ENCODE measurements at places on chromosomes 5 and 9.
A peak's percentile ranks its signal among the peaks of the same experiment; 100 is the strongest.

DNA sequence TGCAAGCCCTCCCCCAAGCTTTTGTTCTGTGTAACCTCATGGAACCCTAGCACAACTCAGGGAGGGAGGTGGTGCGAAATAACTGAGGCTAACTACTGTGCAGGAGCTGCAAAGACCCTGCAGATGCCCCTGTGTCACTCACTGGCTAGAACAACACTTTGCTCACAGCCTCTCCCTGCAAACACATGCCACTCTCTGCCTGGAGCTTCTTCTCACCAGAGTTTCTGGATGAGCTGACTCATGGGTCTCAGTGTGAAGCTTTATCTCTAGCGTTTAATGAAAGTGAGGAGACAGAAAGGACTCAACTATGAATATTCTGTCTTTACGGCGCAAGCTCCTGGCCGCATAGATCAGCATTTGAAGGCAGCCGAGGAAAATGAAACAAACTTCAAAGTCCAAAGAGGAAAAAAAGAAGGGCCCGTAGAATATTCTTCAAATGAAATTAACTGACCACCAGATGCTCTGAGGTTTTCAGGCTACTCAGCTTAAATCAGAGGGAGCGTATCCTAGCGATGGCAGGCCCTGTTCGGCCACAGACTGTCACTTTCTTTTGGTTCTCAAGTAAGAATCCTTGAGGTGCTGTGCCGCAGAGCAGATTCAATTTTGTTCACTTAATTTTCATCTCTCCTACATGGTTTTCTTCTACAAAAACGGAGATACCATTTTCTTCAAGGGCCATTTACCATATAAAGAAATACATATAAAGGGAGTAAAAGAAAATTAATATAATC is 77.7 kb upstream of the TAS2R1 start:
- no peaks in the 10 kb centered on the region for H3K27me3 ChIP-seq
- DNase-seq: no peak
- H3K36me3 ChIP-seq: no peaks in the 10 kb centered on the region
- no peak overlapping the region for H3K4me3 ChIP-seq
- no peak overlapping the region for H3K27ac ChIP-seq

DNA sequence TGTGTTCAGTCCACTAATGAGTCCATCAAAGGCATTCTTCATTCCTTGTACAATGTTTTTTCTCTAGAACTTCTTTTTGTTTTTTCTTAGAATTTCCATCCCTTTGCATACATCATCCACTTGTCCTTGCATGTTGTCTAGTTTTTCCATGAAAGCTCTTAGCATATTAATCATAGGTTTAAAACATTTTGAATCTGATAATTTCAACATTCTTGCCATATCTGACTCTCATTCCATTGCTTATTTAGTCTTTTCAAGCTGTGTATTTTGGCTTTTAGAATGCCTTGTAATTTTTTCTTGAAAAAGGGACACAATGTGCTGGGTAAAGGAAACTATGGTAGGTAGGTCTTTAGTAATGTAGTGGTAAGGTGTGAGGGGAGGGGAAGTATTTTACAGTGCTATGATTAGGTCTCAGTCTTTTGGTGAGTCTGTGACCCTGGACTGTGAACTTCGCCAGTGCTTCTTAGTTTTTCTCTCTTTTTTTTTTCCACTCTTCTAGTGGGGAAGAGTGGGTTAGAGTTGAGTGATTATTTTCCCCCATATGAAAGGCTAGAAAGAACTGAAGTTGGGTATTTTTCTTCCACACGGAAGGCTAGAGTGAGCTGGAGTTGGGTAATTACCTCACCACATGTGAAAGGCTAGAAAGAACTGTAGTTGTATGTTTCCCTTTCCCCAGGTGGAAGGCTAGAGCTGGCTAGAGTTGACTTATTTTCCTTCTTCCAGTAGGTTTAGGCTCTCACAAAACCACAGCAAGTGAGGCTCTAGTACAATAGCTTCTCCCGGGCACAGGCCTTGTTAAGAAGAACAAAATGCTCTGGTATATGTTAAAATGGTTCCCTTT is 172.1 kb downstream of the SNX18 start:
- DNase-seq: no peak
- H3K36me3 ChIP-seq: no peaks in the 10 kb centered on the region
- H3K4me3 ChIP-seq: no peak overlapping the region
- no peak overlapping the region for H3K27ac ChIP-seq

- no peaks in the 10 kb centered on the region for H3K27me3 ChIP-seq
- DNase-seq: peak; percentile 12
- H3K4me1 ChIP-seq: no peaks in the 10 kb centered on the region
- no peak overlapping the region for H3K4me3 ChIP-seq
Observed at GRCh38 chr9:134365791-134366222, 39.6 kb downstream of the RXRA start.

GRCh38 chr9:86837345-86837744 is 110.0 kb downstream of the GAS1 start:
- H3K27ac ChIP-seq: no peak overlapping the region
- H3K27me3 ChIP-seq: no peaks in the 10 kb centered on the region
- no peak overlapping the region for H3K4me3 ChIP-seq
- H3K4me1 ChIP-seq: no peaks in the 10 kb centered on the region

- H3K36me3 ChIP-seq: no peaks in the 10 kb centered on the region
- H3K27me3 ChIP-seq: no peaks in the 10 kb centered on the region
- no peaks in the 10 kb centered on the region for H3K4me1 ChIP-seq
Observed at GRCh38 chr9:91825422-91825821, 124.6 kb downstream of the ROR2 start.

DNA sequence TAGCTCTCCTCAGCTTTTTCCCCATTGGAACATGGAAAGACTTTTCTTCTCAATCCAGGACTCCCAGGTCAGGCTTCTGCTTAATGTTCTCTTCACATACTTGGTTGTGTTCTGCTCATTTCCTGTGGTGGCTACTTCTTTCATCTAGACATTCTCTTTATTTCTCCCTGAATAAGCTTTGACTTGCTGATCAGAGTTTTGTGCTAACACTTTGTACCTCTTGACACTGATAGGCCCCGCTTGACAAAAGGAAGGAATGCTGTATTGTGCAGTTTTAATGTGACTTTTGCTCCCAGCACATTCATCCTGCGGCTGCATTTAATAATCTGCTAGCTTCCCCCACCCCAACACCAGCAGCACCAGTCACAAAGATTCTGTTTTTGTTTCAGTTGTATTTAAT is 90.9 kb upstream of the MINAR2 start:
- H3K27ac ChIP-seq: no peak overlapping the region
- no peak for DNase-seq
- no peak overlapping the region for H3K4me3 ChIP-seq
- H3K4me1 ChIP-seq: no peaks in the 10 kb centered on the region

DNA sequence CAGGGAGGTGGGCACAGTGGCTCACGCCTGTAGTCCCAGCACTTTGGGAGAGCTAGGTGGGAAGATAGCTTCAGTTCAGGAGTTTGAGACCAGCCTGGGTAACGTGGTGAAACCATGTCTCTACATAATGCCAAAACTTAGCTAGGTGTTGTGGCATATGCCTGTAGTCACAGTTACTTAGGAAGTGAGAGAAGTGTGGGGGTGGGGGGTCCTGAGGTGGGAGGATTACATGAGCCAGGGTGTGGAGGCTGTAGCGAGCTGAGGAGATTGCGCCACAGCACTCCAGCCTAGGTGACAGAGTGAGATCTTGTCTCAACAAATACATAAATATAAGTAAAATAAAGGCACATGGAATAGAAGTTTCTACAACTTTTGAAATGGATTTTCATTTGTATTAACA is 23.1 kb downstream of the VCAN start:
- no peak for DNase-seq
- no peaks in the 10 kb centered on the region for H3K4me1 ChIP-seq
- H3K36me3 ChIP-seq: no peaks in the 10 kb centered on the region
- no peaks in the 10 kb centered on the region for H3K27me3 ChIP-seq
- H3K27ac ChIP-seq: no peak overlapping the region

DNA sequence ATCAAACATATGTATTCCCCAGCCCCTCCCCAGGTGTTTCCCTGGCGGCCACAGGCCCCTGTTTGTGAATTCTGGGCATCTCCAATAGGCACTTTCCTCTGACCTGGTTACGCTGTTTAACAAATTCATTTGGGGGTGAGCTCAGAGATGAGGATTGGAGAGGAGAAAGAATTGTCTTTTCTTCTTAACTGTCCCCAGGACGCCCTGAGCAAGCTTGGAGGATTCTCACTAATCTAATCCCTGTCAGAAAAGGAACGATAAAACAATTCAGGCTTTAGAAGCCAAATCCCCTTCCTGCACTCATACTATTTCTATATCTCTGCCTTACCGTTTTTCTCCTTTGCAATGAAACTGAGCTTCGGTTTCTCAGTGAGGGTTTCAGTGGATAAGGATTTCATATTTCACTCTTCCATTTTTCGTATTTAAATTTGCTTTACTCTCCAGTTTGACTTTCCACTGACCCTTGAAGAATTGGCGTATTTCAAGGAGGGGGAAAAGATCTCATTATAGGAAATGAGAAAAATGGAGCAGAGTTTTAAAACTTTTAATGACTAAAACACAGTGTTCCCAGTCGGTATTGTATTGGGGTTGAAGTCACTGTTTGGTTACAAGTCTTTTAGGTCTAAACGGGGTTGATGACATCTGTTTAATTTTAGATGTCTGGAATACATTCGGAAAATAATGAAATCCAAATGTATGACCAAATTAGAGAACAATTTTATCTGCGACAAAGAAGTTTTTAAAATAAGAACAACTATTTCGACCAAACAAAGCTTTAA is 180.1 kb downstream of the MACROH2A1 start:
- no peak overlapping the region for H3K27ac ChIP-seq
- H3K36me3 ChIP-seq: no peaks in the 10 kb centered on the region
- H3K27me3 ChIP-seq: no peaks in the 10 kb centered on the region
- no peak for DNase-seq
- H3K4me1 ChIP-seq: no peaks in the 10 kb centered on the region

DNA sequence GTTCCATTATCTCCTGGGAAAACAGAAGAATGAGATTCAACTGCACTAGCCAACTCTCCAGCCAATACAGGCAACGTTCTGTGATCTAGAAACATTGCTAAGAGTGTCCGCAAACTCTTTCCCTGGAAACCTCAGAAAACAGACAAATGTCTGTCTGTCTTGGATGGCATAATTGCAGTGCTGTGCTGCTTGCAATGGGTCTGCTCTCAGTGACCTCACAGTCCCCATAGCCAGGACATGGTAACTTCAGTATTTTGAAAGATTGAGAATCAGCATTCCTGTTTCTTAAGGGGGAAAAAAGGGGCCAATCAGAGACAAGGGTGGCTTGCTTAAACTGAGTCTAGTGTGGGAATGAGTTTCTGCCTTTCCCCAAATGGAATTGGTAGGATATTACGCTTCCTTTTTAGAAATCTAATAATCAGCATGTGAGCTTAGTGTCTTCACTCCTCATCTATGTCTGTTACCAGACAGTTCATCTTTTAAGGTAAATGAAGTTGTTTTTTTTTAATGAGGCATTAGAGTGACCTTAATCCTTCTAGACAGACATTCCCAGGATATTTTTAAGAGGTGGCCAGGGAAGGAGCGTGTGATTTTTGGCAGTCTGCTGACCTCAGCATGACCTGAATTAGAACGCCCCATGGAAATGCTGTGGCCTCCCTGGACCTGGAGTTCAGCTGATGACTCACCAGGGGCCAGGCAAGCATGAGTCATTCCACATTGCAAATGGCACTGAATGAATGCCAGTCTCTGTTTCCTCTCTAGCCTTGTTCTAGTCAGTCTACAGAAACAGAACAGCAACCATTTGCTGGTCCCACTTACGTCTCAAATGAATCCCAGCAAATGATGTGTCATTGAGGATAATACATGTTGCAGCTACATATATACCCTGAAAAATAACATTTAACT is 210.2 kb upstream of the ACTBL2 start:
- H3K4me1 ChIP-seq: no peaks in the 10 kb centered on the region
- DNase-seq: no peak
- H3K36me3 ChIP-seq: no peaks in the 10 kb centered on the region
- H3K27me3 ChIP-seq: peaks cover 4% of the 10 kb centered on the region
- no peak overlapping the region for H3K4me3 ChIP-seq
- H3K27ac ChIP-seq: no peak overlapping the region

GRCh38 chr5:96315431-96315830 is 117.6 kb downstream of the PCSK1 start:
- H3K36me3 ChIP-seq: no peaks in the 10 kb centered on the region
- DNase-seq: no peak
- H3K4me1 ChIP-seq: no peaks in the 10 kb centered on the region
- no peak overlapping the region for H3K27ac ChIP-seq

- H3K4me1 ChIP-seq: no peaks in the 10 kb centered on the region
- H3K36me3 ChIP-seq: no peaks in the 10 kb centered on the region
- H3K27ac ChIP-seq: no peak overlapping the region
- no peaks in the 10 kb centered on the region for H3K27me3 ChIP-seq
Observed at GRCh38 chr9:136769710-136770191, 5.4 kb upstream of the LCN15 start.

DNA sequence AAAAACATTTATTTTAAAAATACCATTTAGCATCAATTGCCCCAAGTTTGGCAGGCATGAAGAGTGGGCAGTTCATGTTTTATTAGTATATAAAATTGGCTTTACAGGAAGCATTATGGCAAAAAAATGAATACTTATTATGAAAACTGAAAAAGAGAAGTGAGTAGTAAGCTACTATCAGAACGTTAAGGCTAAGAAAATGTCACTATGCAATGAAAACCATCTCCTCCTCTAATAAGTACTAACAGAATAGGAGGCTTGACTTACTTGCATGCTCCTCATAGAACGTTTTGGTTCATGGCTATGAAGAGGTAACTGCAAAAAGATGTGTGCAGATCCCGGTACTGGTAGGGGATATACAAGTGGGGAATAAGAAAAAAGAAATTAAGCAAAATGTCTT is 23.6 kb downstream of the TICAM2 start:
- H3K4me3 ChIP-seq: no peak overlapping the region
- no peak for DNase-seq
- H3K4me1 ChIP-seq: no peaks in the 10 kb centered on the region
- no peak overlapping the region for H3K27ac ChIP-seq

DNA sequence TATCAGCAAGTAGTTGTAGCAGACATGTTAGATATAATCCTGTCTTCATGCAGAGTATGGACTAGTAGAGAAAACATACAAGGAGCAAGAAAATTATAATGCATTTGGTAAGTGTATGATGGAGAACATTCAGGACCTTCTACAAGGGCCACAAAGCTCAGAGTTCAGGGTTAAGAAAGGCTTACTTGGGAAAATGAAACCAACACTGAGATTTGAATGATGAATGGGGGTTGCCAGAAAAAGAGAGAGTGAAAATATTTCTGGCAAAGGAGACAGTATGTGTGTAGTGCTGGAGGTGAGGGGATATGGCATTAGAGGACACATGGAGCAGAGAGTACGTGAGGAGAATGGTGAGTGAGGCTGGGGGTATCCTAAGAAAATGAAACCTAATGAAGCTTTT is 169.8 kb upstream of the STK32A start:
- peaks cover 7% of the 10 kb centered on the region for H3K27me3 ChIP-seq
- DNase-seq: no peak

GRCh38 chr5:86971034-86971571 is 296.6 kb upstream of the RASA1 start:
- no peak overlapping the region for H3K4me3 ChIP-seq
- H3K36me3 ChIP-seq: no peaks in the 10 kb centered on the region
- no peak overlapping the region for H3K27ac ChIP-seq
- no peak for DNase-seq
- no peaks in the 10 kb centered on the region for H3K4me1 ChIP-seq
- H3K27me3 ChIP-seq: no peaks in the 10 kb centered on the region

- peaks cover 73% of the 10 kb centered on the region for H3K4me1 ChIP-seq
- no peaks in the 10 kb centered on the region for H3K27me3 ChIP-seq
- peaks cover 42% of the 10 kb centered on the region for H3K36me3 ChIP-seq
- H3K4me3 ChIP-seq: no peak overlapping the region
- H3K27ac ChIP-seq: peak overlapping the region; percentile 57
Observed at GRCh38 chr9:110143950-110144545, 63.9 kb downstream of the C9orf152 start.

Data from DND-41 (cell line).